ENCODE measurements at places on chromosomes 1 and 21. TPM values are rescaled to one million over a fixed set of nuclear protein-coding genes. Genes with fewer than 3 reads are reported as not detected.

Gene ACKR1
- total RNA-seq, result not detected

DNA sequence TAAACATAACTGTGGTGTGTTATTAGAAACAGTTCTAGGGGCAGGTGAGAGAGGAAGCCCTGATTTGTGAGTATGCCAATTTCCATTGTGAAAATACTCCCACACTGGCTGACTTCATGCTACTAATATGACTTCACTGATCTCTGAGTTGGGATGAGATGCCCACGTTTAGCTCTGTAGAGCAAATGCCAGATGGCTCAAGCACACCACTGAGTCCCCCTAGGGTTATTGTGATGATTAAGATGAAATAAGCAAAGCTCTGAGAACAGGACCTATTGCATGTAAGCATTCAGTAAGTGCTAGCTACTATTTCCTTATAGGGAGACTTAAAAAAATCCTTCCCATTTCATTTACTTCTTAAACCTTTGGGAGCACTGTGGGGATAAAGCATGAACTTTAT lies 117.6 kb downstream of the CENPF start:
- no peak for DNase-seq

DNA sequence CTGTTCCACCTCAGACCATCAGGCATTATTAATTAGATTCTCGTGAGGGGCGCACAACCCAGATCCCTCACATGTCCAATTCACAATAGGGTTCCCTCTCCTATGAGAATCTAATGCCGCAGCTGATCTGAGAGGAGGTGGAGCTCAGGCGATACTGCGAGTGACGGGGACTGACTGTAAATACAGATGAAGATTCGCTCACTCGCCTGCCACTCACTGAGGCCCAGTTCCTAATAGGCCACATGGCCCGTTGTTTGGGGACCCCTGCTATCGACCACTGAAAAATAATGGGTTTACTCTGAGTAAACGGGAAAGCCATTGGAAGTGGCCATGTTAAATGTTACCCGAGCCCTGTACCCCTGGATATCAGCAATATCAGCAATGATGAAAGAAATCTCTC lies 65.9 kb downstream of the GRIK1 start:
- no peak for DNase-seq

DNA sequence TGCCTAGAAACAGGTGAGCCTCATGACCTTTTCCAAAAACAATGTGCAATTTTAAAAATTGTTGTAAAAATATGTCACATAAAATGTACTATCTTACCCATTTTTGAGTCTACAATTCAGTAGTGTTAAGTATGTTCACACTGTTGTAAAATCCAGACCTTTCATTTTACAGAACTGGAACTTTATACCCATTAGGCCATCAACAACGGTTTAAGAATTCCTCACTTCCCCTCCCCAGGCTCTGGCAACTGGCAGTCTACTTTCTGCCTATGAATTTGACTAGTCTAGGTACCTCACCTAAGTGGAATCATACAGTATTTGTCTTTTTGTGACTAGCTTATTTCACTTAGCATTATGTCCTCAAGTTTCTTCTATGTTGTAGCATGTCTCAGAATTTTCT lies 8.6 kb downstream of the CTSE start:
- DNase-seq, result no peak

DNA sequence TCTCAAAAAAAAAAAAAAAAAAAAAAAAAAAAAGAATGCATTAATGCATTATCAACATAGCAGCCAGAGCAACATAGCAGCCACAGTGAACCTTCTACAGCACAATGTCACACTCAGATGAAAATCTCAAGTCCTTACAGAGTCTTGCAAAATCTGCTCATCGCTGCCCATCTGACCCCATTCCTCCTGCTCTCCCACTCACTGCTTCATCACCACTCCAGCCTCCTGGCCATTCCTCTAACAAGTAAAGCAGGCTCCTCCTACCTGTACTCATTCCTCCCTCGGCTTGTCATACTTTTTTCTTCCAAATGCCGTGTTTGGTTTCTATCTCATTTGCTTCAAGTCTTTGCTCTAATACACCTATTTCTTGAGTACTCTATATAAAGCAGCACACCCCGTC lies 29.5 kb downstream of the BRINP2 start:
- DNase-seq, result no peak

DNA sequence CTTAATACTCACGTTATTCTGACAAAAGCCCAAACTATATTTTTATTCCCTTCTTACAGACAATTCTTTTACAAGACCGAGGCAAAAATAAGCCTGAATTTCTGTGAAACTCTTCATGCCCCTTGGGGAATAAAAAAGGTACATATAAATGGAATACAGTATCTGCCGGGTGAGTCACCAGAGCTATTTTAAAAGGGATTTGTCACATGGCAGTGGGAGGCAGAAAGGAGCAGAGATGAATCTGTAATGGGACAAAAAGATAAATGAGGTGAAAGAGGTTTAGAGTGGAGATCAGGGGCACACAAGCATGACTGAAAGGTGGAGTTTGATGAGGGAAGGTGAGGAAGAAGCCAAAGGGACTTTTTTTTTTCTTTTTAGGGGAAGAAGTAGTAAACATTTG lies 8.8 kb downstream of the XCL1 start:
- DNase-seq, result no peak

Gene LAMB3
- total RNA-seq, result 4.2 TPM

Gene PRAMEF2
- total RNA-seq, result not detected

- peak; percentile 32 for DNase-seq
Measured at GRCh38 chr21:31340514-31340913, 3.5 kb downstream of the TIAM1 start.

Gene HSPB7
- not detected for total RNA-seq

Gene MRPS14
- total RNA-seq, result 38.7 TPM

Gene BRINP2
- total RNA-seq, result not detected

- no peak for DNase-seq
Measured at GRCh38 chr1:204697893-204698292, 12.4 kb upstream of the LRRN2 start.

GRCh38 chr1:84803604-84804003 lies 89.4 kb downstream of the LPAR3 start:
- DNase-seq, result no peak

Gene RBP7
- total RNA-seq, result not detected

GRCh38 chr1:95951371-95952102 lies 717.5 kb downstream of the RWDD3 start:
- DNase-seq, result no peak

GRCh38 chr1:219215477-219215876 lies 41.8 kb downstream of the LYPLAL1 start:
- no peak for DNase-seq

DNA sequence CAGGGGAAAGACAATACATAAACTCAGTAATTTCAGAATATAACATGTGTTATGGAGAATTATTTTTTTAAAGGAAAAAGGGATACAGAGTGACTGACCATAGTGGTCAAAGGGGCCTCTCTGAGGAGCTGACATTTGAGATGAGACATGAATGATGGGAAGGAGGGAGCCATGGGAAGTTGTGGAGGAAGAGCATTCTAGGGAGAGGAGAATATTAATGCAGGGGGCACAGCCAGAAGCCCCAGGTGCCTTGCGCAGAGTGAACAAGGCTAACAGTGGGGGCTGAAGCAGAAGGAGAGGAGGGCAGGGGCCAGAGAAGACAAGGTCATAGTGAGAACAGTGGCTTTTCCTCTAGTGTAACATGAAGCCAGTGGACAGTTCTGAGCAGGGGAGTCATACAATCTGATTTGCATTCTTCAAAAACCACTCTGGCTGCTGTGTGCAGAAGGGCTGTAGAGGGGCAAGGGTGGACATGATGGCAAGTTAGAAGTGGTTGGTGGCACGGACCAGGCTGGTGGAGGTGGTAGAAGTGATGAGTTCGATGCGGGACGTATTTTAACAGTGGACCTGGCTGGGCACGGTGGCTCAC lies 28.2 kb upstream of the IFNLR1 start:
- DNase-seq, result no peak

DNA sequence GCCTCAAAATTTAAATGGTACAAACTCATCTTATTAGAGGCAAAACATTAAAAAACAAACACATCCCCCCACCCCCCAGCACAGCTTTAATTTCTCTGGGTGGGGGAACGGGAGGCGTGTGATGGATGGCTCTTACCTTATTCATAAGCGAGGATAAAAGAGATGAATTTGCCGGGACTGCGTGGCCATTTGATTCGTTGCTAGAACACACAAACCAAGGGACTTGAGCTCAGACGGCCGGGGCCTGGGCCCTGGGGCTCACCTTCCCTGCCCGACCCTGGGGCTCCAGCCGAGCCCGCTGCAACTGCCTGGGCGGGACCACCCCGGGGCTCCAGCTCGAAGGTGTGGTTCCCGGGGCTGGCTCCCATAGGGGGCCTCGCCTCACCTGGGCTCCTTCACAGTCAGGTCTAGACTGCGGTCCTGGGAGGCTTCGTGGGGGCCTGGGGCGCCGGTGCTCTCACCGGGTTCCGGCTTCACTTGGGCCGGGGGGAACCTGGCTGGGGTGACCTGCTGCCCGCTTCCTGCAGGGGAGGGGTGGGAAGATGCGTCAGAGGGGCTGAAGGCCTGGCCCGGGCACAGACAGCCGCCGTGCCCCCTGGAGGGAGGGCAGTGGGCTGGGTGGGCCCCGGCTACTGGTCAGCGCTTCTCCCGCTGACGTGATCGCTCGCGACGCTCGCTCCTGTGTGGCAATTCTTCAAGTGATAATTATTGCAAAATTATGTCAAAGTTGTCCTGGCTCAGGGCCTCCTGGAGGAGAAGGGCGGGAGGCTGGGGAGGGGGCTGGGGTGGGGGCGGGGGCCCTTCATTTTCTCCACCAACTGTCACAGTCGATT lies 145.7 kb downstream of the CASZ1 start:
- DNase-seq, result no peak

Gene SLC37A1
- total RNA-seq, result 19.3 TPM

GRCh38 chr21:43731476-43731875 lies 12.5 kb downstream of the PDXK start:
- no peak for DNase-seq

Gene KIAA0040
- 25.4 TPM for total RNA-seq

DNA sequence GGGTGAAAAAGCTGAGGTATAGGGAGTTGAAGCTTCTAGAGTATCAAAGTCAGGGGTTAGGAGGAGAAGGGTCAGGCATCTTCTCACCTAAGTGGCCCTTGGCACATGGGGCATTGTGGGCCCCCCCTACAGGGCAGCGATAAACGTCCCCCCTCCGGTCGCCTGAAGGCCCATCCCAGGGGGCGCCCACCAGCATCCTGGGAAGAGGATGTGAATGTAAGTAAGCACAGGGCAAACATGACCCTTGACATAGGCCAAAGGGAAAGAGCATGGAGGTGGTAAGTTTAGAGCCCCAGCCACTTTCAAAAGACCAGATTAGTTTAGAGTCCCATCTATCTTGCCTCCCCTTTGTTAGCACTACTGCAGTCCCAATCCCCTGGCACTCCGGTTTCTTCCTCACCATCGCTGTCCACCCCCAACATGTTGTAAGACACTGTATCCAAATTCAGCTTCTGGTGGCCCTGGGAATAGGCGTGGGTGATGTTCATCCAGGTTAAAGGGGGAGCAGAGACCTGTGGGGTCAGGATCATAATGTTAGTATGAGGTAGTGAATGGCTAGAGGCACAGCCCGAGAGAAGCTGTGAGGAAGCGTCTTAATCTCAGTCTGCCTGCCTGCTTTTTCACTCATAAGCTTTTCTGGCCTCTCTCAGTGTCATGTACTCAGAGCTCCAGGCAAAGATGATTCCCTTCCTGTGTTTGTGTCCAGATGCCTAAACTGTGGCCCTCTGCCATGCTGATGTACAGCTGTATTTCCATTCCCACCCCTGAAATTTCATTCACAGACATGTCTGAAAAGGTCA lies 2.7 kb downstream of the ITGA10 start:
- no peak for DNase-seq

Gene MMP23B
- 0.77 TPM for total RNA-seq

DNA sequence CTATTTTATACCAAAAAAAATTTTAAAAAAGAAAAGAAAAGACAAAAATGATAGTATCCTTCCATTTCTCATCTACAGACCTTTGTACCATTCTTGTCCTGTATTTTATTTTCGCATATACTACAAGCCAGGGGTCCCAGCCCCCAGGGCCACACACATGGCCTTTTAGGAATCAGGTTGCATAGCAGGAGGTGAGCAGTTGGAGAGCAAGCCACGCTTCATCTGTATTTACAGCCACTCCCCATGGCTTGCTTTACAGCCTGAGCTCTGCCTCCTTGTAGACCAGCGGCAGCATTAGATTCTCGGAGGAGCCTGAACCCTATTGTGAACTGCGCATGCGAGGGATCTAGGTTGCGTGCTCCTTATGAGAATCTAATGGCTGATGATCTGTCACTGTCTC lies 39.8 kb downstream of the RASSF5 start:
- DNase-seq, result no peak

DNA sequence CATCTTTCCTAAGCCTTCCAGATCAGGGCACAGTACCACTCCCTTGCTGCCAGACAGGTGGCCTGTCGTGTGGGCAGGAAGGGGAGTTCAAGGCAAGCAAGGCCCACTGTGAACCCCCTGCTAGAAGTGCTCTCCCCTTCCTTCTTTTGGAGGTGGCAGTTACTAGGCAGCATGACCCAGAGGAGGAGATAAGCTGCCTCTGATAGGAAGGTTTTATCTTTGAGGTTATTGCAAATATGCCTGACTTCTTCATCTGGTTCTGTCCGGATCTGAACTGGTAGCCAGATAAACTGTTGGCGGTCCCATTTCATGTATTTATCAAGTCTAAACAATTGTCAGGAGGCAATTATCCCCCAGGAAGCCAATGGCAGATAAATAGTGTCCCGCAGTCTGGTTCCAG lies 198.2 kb upstream of the LMO4 start:
- no peak for DNase-seq

GRCh38 chr1:208010487-208011071 lies 99.7 kb upstream of the CD34 start:
- DNase-seq, result no peak

DNA sequence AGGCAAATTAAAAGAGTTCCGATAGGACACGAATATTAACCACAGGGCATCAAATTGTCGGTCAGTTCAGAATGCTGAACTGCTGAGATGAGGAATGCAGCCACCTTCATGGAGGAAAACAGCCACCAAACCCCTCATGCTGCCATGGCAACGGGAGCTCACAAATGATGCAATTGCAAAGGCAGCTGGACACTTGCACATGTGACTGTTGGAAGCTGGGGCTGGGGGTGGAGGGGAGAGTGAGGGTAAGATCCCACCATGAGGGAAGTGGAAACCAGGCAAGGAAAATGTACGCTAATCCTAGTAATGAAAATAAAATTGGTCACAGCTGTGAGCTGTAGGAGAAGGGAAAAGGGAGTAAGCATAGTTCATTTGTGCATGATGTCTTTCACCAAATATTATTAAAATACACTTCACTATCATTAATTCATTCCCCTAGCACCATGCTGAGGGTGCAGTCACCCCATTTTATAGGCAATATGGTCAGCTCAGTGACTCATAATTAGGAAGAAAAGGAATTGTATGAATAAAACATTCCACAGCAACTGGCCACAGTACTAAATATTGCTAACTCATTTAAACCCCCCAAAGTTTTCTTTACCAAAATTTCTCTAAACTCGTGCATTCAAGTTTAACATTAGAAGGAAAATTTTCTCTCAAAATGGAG lies 15.3 kb downstream of the BECN2 start:
- DNase-seq, result no peak

DNA sequence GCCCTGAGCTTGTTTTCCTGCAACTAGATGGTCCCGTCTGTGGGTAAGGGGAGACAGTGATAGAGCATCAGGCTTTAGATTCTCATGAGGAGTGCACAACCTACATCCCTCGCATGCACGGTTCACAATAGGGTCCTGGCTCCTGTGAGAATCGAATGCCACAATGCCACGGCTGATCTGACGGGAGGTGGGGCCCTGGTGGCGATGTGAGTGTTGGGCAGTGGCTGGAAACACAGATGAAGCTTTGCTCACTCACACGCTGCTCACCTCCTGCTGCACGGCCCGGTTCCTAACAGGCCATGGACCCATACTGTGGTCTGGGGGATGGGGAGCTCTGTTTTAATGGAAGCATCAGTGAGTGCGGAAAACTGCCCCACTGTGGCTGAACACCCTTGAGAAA lies 35.8 kb upstream of the TTC34 start:
- DNase-seq, result no peak

All from activated CD4-positive, alpha-beta T cell treated with anti-CD3 and anti-CD28 coated beads for 36 hours (primary cell).